ENCODE measurements at places on chromosomes 11 and 22.

- DNase-seq = no peak
Observed at GRCh38 chr22:28269277-28269676, 350.2 kb upstream of the PITPNB start.

GRCh38 chr11:17019232-17019631 lies 5.0 kb upstream of the PLEKHA7 start:
- DNase-seq = no peak

GRCh38 chr22:24247011-24247507 lies 2.2 kb upstream of the GGT5 start:
- DNase-seq = no peak

DNA sequence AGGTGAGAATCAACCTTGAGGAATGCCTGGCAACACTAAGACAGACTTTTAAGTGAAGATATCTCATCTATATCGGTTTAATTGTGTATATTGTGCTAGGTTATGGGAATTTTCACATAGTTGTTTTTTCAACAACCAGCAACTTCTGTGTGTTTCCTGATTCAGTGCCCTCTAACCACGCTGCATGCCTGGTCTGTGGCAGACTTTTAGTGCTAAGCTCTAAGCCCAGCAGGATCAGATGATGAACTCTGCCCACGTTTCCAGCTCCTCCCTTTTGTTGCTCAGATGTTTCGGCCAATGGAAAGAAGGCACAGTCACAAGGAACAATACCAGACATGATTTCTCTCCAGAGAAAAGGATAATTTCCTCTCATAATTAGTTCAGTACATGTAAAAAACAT lies 1.4 kb upstream of the VWA5A start:
- DNase-seq = no peak

- DNase-seq = no peak
Observed at GRCh38 chr11:45021692-45022141, 71.0 kb upstream of the TP53I11 start.

DNA sequence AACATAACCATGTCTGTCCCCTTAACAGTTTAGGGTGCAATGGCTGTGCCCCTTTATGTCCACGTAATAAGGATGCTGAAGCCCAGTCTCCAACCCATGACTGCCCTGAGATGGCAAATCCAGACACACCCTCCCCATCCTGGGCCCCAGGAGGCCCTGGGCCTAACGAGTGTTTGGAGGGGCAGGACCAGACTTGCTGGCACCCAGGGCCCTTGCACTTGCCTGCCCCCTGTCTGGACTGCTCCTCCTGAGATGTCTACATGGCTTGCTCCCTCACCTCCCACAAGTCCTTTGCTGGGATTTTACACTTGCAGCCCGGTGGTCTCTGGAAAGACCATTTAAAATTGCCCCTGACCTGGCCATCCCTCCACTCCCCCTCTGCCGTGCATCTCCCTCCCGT lies 132.2 kb upstream of the NECTIN1 start:
- DNase-seq = no peak

GRCh38 chr11:8080674-8081590 lies at the start of gene TUB:
Gene TUB (plus strand): TSS chr11:8081211. CDS start chr11:8081511, 300 bp downstream.
- DNase-seq = no peak

- peak; percentile 2 for DNase-seq
Observed at GRCh38 chr11:120985718-120986569, 38.0 kb upstream of the TBCEL start.

GRCh38 chr22:25629613-25630012 lies 65.1 kb downstream of the GRK3 start:
- DNase-seq = no peak

DNA sequence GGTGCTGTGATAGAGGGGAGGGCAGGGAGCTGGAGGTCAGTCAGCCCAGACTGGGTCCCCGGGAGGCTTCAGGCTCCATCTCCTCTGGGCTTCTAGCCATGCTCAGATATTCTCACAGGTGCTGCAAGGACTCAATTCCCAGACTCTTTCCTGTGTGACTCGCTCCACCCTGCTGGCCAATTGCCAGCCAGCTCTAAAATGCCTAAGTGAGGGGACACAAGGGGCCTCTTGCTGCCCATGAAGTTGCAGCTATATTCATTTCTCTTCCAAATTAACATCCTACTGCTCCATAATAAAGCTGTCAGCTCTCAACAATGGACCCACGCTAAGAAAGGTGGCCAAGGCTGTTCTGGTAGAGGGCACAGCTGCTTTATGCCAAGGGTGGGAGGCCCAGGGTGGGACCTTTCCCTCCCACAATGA lies 101.5 kb downstream of the PLEKHA7 start:
- DNase-seq = no peak

DNA sequence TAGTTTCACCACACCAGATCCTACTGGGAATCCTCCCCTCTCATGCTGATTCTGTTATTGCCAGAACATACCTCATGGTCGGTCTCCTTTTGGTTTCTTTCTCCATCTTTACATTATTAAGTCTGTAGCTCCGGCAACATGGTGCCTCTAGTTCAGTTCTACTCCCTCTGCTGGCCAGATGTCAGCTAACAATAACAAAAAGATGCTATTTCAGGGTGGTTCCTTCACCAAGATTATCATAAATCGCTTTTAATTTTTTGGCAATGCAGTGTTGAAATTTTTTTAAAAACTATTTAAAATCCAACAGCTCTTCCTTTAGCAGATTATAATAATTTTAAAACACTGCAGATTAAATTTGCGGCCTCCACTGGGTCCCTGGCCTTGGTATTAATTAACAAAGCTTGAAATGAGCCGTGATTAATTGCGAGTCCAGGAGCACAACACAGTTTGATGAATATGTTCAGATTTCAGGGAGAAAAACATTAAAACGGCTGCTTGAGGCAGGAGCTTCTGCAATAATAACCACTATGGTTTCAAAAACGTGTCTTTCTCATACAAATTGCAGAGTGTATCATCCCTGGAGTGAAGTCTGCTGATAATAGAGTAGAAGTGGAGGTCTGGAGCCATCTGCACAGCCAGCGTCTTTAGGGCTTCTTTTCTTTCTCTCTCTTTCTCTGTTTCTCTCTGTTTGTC lies 492.9 kb upstream of the KIRREL3 start:
- DNase-seq = no peak

GRCh38 chr11:123421589-123421988 lies 8.5 kb upstream of the GRAMD1B start:
- DNase-seq = no peak

All from stimulated activated CD4-positive, alpha-beta T cell treated with anti-CD3 and anti-CD28 coated beads, Interleukin-4, amount 100 ng/mL, for 4 hours (primary cell).